CD4-positive, alpha-beta T cell treated with Interleukin-10 for 1 hour (primary cell): ENCODE measurements at places on chromosomes 12 and 14.
A peak's percentile ranks its signal among the peaks of the same experiment; 100 is the strongest.

DNA sequence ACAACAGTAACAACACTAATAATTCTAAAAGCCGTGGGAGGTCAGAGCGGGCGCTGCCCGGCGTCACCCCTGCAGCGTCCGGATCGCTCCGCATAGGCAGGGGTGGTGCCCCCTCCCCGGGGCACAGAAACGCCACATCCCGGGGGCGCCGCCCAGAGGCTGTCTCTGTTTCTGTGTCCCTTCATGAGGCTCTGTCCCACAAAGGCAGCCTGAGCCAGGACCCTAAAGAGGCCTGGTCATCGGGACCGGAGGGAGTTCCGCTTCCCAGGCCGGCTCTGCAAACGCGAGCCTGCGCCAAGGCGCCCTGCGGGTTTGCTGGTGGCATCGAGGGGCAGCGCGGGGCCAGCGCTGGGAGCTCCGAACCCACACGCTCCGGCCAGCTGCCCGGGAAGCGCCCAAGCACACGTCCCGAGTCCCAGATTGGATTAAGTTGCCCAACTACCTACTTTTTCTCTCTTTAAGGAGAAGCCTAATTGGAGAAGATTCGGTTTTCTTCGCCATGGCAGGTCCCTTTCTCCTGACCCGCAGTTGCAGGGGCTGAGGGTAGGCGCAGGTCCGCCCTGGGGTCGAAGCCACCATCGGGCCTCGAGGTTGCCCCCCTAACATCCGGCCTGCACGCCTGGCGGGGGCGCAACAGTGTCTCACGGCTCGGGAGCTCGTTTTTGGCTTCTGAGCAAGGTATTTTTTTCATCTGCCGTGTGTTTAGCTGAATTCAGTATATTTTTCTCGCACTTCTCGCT, 421.7 kb downstream of the VRK1 start:
- peak; percentile 27 for DNase-seq

- no peak for DNase-seq
Measured at GRCh38 chr12:130200445-130200844, 38.2 kb downstream of the FZD10 start.

DNA sequence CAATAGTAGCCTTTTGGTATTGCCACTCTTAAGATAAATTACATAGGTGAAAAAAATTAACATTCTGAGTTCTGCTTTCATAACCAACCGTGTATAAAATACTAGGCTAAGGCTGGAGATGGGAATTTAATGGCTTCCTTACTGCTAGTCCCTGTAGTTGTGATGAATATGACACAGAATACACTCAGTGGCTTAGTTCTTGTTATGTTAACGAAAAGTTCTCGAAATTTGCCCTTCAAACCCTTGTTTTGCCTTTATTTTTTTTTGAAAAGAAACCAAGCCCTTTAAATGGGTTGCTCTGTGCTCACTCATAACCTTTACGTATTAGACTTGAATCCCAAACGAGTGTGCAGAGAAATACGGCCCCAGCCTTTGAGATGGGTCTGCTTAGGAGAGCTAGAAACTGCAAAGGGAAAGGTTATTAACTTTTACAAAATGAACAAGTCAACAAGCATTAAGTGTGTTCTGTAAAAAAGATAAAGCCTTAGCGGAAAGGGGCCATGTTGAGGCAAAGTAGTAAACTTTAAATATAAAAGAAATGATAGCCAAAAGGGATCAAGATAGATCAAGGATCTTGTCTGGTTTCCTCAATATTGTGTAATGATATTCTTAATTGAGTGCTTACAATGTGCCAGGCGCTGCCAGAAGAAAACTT, 1.7 kb downstream of the NUDT4 start:
- no peak for DNase-seq

DNA sequence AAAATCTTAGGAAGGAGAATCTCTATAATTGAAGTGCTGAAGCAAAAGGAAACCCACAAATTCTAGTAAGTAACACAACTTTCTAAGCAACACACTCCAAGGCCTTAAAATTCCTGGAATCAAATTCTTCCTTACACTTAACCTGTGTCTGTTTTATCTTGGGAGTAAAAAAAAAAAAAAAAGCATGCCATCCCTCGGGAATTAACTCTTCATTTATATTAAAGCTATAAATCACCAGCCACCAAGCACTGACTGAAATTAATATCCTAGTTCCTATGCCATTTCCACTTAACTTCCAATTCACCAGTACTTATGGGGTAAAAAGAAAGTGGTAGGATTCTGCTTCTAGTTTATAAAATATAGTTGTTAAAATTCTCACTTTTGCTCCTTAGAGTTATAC, 238.1 kb downstream of the SLC25A21 start:
- DNase-seq: no peak

DNA sequence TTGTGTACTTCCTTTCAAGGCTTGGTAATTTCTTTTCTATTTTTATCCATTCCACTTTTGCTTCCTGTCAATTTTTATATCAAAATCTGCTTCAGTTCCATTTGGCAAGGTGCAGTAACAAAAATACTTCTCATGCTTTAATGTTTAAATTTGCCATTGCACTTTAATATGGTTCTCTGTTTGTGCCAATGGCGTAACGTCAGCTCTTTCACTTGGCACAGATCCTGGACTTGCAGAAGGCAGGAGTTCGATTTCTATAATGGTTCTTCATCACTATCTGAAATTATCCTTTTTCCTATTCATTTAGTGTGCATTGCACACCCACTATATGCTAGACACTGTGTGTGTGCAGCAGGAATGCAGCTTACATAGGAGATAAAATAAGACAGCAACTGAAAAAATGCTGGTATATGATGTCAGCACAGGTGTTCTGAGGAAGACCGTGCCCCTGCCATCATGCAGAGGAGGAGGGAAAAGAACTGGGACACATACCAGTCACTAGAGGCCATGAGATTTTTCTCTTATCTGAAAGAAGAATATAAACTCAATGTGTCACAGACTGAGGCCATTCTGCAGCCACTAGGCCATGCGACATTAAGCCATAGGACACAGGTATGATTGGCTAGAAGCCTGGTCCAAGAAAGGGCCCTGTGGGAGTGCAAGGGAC, 298.2 kb downstream of the RPAP3 start:
- DNase-seq: no peak

DNA sequence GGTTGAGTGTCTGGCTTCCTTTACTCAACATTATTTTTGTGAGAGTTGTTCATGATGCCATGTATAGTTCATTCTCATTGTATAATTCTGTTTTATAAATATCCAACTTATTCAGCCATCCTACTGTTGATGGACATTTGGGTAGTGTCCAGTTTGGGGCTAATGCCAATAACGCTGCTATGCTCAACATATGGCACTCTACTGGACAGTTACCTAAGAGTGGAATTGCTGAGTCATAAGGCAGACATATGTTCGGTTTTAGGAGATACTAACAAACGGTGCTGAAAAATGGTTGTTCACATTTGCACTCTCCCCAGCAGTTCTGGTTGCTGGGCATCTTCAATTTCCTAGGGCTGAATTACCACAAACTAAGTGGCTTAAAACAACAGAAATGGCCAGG, 28.7 kb upstream of the P2RX4 start:
- DNase-seq: no peak

- DNase-seq: no peak
Measured at GRCh38 chr12:124188561-124189405, 106.1 kb upstream of the RFLNA start.

DNA sequence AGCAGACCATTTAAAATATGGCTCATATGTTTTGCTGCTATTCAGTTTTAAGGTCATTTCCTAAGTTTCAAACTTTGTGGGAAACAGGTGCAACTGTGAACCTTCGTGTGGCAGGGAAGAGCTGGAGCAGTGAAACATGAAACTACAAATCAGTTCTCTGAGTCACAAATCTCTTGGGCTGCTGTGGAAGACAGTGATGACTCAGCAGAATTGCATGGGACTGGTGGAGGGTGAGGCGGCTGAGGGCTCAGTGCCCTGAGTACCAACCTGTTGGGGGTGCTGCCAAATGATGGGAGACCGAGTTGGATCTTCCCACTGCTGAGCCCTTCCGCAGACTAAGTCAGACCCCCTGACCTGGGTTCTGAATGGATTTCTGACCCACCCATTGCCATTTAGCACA, 8.4 kb upstream of the CALM1 start:
- no peak for DNase-seq

GRCh38 chr12:51827925-51828818, 20.3 kb downstream of the FIGNL2 start:
- no peak for DNase-seq

- peak; percentile 16 for DNase-seq
Measured at GRCh38 chr14:70567791-70568190, 32.7 kb downstream of the MED6 start.

DNA sequence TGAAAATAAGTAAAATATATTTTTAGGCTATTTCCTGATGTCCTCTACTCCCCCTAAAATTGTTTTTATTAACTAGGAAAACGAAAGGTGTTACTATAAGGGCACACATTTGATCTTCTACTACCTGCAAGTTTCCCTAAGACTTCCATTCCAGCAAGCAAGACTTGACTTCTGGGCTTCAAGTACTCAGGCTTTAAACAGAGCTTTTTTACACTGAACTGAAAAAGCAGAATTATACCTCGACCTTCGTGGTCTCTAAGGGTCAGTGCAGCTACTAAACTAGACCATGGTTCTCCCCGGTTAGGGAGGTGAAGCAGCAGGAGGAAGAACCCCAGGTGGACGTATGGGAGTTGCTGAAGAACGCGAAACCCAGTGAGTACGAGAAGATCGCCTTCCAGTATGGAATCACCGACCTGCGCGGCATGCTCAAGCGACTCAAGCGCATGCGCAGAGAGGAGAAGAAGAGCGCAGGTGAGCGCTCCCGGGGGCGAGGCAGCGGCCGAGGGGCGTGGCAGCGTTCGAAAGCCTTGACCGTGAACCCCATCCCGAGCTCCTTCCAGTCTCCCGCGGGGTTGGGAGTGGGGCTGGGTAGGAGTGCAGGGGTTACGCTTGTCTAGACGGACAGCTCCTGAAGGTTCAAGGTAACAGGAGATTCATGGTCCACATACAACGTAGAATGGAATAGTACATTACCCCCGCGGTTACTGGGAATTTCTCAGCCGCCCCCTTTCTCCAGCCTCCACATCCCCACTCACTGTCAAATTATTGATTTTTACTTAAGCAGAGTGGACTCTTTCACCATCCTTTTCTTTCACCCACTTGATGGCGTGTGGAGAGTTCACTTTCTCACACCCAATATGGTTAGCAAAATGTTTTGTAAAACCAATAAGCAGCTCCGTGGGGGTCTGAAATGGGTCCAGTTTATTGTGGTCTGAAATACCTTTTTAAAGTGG, 47.6 kb downstream of the MYBPC1 start:
- no peak for DNase-seq

- DNase-seq: no peak
Measured at GRCh38 chr12:116675339-116676107, 62.3 kb downstream of the SPRING1 start.

GRCh38 chr12:29762637-29763300, 21.0 kb downstream of the TMTC1 start:
- DNase-seq: no peak

GRCh38 chr12:106000382-106001104, 138.2 kb downstream of the NUAK1 start:
- DNase-seq: no peak

- no peak for DNase-seq
Measured at GRCh38 chr12:53750812-53751335, 905 bp downstream of the CISTR start.

DNA sequence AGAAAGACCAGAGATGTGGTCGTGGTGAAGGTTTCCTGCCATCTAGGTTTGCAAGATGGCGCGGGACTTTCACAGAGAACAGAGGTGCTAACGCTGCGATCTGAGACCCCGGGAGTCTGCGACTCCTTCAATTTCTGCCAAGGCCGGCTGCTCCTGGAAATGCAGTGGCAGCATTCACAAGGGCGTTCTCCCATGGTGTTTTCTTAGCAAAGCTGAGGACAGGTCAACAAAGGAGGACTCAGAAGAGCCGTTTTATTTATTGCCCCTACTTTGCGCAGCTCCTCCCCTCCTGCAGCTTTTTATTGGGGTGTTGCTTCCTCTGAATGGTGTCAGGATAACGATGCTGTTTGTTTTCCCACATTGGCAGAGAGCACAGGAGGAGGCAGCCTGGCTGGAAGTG, 86.3 kb downstream of the TMEM132C start:
- no peak for DNase-seq

DNA sequence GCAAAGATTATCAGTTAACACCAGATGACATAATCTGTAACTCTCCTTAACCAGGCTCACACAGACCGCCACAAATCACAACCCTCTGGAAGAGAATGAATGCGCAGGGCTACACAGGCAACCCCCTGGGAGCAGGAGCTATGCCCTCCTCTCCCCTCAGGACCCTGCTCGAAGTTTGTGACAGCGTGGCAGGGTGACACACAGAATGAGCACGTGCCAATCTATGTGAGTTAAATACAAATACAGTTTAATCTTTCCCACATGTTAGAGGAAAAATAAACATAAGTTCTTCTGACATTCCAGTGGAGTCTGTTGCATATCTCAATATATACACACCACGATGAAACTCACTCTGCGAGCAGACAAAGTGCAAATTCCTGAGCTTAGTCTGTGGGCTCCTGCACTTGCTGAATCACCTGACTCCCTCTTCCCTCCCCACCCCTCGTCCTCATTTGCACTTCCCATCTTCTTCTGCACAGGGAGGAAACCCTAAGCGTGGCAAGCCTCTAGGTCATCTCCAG, 37.6 kb downstream of the BCAT1 start:
- no peak for DNase-seq

DNA sequence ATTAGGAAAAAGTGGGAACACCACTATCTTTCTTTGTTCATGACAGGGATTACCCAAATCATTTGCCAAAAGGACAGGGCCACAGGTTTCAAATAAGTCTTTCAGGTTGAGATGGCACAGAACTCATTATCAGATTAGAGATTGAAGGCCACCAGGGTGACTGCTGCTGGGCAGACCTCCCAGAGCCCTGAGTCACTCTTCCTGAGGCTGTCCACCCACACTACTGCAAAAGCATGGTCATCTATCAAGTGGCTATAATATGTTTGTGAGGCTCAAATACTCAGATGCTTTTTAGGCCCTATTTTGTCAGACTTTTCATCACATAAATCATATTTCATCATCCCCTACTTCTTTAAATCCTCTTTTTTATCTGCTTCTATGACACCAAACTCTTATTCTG, 155.3 kb upstream of the CCDC196 start:
- no peak for DNase-seq

GRCh38 chr12:32051511-32052211, 55.0 kb upstream of the BICD1 start:
- DNase-seq: no peak

- no peak for DNase-seq
Measured at GRCh38 chr14:96095581-96096476, 56.7 kb downstream of the C14orf132 start.
